ENCODE measurements at places on chromosomes 2 and 18.

GRCh38 chr2:121698318-121698930 lies 38.3 kb downstream of the NIFK start:
- DNase-seq: no peak

- no peak for DNase-seq
Observed at GRCh38 chr2:199382091-199382490, 75.6 kb downstream of the SATB2 start.

GRCh38 chr2:11811036-11811654 lies 64.7 kb downstream of the LPIN1 start:
- DNase-seq: no peak

GRCh38 chr2:27720004-27720551 lies 51.4 kb upstream of the MRPL33 start:
- peak; percentile 86 for DNase-seq

DNA sequence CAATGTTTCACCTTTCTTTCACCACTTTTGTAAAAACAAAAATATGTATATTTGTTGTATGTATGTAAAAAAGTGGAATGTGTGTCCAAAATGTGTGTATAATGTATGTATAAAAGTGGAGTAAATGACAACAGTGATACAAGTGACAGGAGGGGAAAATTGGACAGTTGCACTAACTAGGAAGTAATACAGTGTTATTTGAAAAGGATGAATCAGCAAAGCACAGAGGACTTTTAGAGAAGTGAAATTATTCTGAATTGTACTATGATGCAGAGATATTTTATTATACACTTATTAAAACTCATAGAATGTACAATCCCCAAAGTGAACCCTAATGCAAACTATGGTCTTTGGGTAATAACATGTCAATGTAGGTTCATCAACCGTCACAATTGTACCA lies 331.3 kb upstream of the CNTNAP5 start:
- DNase-seq: no peak
